ENCODE measurements at places on chromosomes 11 and 22.

- no peak for DNase-seq
Observed at GRCh38 chr11:7969756-7970646, 4.8 kb upstream of the NLRP10 start.

DNA sequence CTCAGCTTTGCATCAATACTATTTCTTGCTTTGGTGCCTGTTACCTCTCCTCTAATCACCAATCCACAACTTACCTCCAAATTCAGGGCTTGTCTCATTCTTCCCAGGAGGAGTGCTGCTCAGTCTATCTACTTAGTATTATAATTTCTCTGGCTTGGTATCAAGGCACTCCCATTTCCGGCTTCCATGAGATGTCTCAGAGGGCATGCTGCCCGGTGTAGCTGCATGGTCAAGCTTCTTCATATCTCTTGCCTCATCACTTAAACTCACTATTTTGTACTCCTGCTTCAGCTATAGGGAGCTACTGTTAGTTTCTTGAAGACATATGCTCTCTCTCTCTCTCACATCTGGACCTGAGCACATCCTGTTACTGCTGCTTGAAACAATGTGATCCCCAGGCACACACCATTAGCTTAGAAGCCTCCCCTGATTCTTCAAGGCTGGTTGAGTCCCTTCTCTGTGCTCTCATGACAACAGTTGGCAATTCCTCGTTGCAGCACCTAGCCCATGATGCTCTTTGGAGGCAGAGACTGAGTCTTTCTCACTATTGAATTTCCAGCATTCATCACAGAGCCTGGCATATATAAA is 182.8 kb upstream of the SYN3 start:
- no peak for DNase-seq

DNA sequence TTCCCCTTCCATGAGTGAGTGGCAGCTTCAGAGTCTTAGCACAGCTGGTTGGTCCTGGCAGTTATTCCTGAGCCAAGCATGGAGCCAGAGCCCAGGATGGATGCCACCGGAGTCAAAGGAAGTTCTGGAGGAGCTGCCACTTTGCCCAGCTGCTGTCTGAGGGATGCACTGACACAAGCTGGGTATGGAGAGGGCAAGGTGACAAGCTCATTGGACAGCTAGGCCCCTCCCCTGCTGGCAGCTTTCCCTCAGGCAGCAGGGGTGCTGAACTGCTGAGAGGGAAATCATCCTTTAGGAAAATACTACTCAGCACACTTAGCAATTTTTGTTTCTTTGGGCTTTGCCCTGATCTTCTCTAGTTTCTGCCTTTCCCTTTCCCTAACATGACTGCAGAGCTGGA is 99.3 kb upstream of the SESN3 start:
- no peak for DNase-seq

DNA sequence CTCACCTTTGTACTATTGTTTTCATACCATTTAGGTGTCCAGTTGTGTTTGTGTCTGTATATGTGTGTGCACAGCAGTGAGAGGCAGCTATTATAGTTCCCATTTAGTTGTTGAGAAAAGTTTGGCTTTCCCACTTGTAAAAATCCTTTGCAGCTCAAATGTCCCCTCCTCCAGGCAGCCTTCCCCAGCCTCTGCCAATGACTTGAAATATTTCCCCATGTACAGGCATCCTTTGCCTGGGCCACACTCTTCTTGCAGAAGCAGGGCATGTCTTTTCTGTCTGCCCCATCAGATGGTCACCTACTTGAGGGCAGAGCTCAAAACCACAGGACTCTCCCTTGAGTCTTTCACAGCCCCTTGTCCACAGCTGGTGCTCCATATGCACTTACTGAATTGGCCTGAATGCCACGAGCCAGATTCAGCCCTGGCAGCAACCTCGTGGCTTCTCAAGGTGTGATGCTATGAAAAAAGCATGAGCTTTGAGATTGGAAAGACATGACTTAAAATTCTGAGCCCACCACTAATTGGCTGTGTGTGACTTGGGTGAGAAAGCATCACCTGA is 39.3 kb downstream of the MYEOV start:
- no peak for DNase-seq

GRCh38 chr22:33036881-33037280 is 21.3 kb downstream of the SYN3 start:
- no peak for DNase-seq

- DNase-seq, result no peak
Observed at GRCh38 chr11:119505861-119506260, 82.9 kb upstream of the THY1 start.

DNA sequence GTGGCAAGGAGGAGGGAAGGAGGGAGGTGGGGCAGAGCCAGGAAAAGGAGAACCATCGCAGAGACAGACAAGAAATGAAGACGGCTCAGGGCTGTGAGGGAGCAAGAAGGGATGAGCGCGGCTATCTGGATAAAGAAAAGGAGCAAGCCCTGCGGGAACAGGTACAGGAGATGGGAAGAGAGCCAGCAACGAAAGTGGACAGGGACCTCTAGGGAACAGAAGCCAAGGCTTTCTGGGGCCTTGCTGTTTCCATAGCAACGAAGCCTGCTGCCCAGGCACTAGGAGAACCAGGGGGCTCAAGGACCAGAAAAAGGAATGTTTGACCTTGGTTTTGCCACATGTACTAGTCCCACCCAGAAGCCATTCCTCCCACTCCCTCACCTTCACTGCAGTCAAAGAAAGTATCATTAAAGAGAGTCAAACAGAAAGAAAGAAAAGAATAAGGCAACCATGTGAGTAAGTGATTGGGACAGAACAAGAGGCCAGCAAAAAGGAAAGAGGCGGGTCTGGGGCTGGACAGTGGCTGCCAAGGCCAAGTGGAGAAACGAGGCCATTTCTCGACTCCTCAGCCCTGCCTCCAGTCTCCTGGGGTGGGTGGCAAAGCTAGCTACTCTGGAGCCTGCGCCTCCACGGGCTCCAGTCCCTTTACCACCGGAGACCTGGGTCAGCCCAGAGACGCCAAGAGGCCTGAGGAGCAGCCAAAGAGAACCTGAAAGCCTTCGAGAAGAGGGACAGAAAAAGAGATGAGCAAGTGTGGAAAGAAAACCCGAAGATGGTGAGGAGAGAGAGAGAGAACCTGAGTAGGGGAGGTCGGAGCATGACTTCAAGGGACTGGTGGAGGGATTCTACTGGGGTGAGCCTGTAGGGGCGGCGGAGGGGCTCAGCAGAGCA is 35.1 kb downstream of the NRXN2 start:
- DNase-seq, result no peak

- no peak for DNase-seq
Observed at GRCh38 chr22:28896611-28897010, 13.2 kb downstream of the ZNRF3 start.

DNA sequence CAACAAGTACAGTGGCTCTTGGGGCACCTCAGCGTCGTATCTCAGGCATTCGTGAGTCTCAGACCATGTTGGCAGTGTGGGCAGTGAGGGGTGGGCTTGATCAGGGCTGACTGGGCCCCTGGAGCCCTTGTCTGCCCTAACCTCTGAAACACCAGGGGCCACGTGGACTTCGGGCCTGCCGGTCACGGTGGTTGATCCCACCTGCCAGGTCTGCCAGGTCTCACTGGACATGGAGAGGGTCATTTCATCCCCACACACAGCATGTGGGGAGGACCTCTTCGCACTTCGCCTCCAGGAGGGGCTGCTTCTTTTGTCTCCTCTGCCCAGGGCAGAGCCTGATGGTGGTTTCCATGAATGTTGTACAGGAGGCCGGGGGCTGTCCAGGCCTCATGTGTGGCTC is 77.1 kb downstream of the MPPED1 start:
- no peak for DNase-seq

DNA sequence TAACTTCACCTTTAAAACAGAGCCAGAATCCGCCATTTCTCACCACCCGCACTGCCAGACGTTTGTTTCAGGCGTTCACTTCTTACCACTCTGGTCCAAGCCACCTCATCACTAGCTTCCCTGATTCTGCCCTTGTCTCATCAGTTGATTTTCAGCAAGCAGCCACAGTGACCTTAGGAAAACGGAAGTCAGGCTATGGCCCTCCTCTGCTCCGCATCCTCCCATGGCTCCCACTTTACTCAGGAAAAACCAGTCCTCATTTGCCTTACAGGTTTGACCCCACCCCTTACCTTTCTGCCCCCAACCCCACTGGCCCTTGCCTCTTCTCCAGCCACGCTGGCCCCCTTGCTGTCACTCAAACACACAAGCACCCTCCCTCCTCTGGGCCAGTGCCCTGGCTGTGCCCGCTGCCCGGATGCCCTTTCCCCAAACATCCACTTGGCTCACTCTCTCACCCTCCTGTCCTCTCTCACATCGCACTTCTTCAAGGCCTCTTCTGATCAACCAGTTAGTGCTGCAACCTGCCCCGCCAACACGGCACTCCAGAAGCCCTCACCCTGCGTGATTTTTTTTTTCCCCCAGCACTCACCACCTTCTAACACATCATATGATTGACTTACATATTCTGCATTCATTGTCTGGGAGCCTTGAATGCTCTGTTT is 18.9 kb downstream of the TPST2 start:
- DNase-seq, result no peak

Data from fibroblast of skin of left biceps (primary cell).